ENCODE measurements at places on chromosomes 7 and 10.
A peak's percentile ranks its signal among the peaks of the same experiment; 100 is the strongest.

GRCh38 chr7:143519411-143520131, 41.9 kb downstream of the TAS2R41 start:
- DNase-seq = no peak
- no peak overlapping the region for H3K27ac ChIP-seq
- no peak overlapping the region for H3K4me3 ChIP-seq
- no peaks in the 10 kb centered on the region for H3K4me1 ChIP-seq

- H3K36me3 ChIP-seq = no peaks in the 10 kb centered on the region
- no peaks in the 10 kb centered on the region for H3K4me1 ChIP-seq
- no peak for DNase-seq
- no peak overlapping the region for H3K27ac ChIP-seq
These were observed 37.1 kb downstream of the SVOPL start for GRCh38 chr7:138663725-138664710.

- no peak overlapping the region for H3K4me3 ChIP-seq
- H3K27ac ChIP-seq = no peak overlapping the region
These were observed 13.1 kb downstream of the PLCE1 start for GRCh38 chr10:94006591-94007550.

DNA sequence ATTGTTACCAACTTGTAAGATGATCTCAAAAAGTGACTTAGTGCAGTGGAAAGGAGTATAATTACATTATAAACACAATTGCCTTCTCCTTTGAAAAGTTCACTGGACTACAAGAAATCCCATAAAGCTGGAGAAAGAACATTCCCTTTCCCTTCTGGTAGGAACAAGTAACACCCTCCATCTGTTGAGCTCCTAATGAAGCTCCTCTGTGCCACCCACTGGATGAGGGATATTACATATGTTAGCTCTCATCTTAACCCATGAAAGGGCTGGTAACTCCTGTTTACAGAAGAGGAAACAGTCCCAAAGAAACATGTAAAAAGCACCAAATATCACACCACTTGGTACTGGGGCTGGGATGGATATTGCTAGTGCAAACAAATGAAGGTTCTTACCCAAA, 8.1 kb downstream of the PGAM1 start:
- H3K27ac ChIP-seq = no peak overlapping the region
- H3K36me3 ChIP-seq = peaks cover 3% of the 10 kb centered on the region

GRCh38 chr7:117119192-117119924, 166.1 kb downstream of the ST7 start:
- no peaks in the 10 kb centered on the region for H3K27me3 ChIP-seq
- peak; percentile 61 for DNase-seq
- no peak overlapping the region for H3K27ac ChIP-seq

DNA sequence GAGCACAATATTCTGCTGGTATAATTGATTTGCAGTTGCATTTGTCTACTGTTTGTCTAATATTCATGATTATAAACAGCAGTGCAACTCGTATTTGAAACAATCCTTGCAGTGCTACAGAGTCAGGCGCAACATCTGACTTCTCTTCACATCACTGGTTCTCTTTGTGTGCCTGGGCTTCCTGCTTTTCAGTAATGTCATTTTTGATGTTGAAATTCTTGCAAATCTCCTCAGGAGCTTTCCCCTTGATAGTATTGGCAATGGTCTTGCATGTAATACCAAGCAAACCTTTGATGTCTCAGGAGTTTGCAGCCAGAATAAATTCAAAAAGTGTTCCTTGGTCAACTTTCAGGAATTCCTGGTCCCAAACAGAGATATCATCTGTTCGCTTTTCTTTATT, 20.2 kb downstream of the HPS6 start:
- DNase-seq = no peak
- H3K36me3 ChIP-seq = peaks cover 2% of the 10 kb centered on the region
- H3K4me1 ChIP-seq = peaks cover 5% of the 10 kb centered on the region
- no peak overlapping the region for H3K4me3 ChIP-seq
- no peak overlapping the region for H3K27ac ChIP-seq

DNA sequence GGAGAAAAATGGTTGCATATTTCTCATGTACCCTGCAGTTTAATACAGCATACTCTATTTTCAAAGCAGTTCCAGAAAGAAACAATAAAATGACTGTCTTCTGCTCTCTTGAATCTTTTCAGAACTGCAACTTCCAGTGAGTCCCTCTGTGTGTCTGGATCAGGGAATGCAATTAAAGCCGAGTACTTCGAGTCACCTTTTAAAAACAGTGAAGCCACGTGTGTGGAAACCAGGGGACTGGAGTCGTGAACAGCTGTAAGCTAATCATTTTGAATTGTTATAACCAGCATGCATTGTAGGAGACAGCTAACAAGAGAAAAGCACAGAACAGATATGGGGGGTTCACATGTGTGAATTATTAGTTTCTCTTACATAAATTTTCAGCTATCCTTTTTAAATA, 109.1 kb downstream of the CPED1 start:
- no peak overlapping the region for H3K4me3 ChIP-seq
- no peak overlapping the region for H3K27ac ChIP-seq
- DNase-seq = no peak
- no peaks in the 10 kb centered on the region for H3K36me3 ChIP-seq

DNA sequence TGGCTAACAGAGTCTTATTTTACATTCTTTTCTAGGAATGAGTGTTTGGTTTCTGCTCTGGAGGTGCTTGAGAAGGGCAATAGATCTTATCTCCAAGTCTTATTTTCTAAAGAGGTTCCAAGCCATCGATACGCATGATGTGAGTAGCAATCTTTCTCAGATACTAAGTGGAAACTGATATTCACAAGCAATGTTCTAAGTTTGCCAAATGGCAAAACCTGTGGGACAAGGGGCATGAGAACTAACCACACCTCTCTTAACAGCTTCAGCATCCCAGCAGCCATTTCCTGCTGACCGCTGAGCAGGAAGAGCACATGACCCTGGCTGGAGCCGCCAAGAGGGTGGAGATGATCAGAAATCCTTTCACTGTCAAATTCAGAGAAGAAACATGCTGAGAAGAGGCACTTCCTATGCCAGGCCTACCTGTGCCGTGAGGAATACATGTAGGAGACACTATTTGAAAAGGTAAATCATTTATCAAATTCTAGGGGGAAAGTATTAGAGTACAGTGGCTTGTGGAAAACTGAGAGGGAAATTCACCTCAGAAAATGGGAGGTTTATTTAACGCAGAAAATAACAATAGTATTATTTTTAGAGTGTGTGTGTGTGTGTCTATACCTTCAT, 35.2 kb downstream of the CCDC71L start:
- DNase-seq = no peak
- H3K27me3 ChIP-seq = no peaks in the 10 kb centered on the region
- H3K4me1 ChIP-seq = peaks cover 3% of the 10 kb centered on the region
- no peak overlapping the region for H3K4me3 ChIP-seq
- H3K36me3 ChIP-seq = no peaks in the 10 kb centered on the region

GRCh38 chr10:4255751-4256150, 470.7 kb upstream of the KLF6 start:
- H3K36me3 ChIP-seq = no peaks in the 10 kb centered on the region
- H3K4me3 ChIP-seq = no peak overlapping the region
- no peaks in the 10 kb centered on the region for H3K27me3 ChIP-seq

GRCh38 chr10:32582946-32583345, 137.0 kb downstream of the CCDC7 start:
- peak overlapping the region; percentile 47 for H3K27ac ChIP-seq
- no peaks in the 10 kb centered on the region for H3K36me3 ChIP-seq
- H3K4me3 ChIP-seq = no peak overlapping the region
- H3K27me3 ChIP-seq = no peaks in the 10 kb centered on the region
- peaks cover 10% of the 10 kb centered on the region for H3K4me1 ChIP-seq

DNA sequence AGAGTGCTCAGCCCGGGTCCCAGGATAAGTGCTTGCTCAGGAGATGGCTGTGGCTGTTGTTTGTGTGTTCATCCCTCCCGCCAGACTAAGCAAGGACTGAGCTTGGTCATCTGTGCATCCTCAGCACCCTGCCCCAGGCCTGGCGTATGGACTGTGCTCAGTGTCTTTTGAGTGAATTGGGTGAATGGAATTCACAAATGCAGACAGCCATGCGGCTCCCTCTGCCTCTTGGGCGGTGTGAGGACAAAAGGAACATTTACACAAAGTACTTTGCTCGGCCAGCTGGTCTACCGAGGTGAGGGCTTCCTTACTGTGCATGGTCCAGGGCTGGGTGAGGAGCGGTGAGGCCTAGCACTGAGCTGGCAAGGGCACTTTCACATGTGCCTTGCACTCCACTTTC, 120.2 kb downstream of the CDH23 start:
- DNase-seq = no peak

DNA sequence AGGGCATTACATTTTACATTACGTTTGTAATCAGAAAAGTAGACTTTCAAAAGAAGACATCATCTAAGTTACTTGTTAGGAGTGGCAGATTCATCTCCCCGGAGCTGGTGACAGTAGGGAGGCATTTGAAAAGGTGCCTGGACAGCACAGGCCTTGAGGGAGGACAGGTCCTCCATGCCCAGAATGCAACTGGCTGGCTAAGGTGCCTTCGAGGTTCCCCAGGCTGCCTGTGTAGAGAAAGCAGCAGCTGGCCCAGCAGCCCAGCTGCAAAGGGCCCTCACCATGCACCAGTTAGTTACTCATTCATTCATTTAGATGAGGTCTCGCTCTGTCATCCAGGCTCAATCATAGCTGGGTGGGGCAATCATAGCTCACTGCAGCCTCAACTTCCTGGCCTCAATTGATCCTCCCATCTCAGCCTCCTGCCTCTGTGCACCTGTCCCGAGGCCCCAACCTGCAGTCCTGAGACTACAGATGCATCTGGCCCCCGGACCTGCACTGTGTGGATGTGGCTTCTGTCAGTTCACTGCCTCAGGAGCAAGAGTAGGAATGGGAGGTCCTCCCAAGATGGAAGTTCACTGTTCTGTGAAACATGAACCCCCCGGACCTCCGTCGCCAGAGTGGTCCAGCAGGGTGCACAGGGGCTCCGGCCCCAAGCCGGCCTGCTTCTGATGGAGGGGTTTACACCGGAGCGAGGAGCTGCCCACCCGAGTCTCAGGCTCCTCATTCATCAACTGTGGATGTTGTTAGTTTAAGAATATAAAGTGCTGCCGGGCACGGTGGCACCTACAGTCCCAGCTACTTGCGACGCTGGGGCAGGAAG, 36.6 kb downstream of the PRKAG2 start:
- H3K4me3 ChIP-seq = no peak overlapping the region
- DNase-seq = no peak
- no peak overlapping the region for H3K27ac ChIP-seq

DNA sequence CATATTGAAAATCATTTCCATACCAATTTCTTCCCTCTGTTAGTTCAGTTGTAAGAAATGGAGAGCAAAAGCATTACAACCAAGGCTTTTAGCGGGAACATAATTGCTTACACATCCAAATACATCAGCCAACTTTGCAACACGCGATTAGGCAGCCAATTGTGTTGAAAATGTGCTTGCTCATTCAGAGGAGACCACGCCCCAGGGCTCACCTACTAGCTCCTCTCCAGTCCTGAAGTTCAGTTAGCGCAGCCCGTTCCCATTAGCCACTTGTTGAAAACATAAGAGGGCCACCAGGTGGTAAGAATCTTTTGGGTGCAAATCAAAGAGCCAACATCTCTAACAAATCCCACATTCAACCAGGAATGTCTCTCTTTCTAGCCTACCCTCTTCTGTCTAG, 213.2 kb upstream of the MDFIC start:
- no peak overlapping the region for H3K4me3 ChIP-seq
- no peak for DNase-seq
- H3K27ac ChIP-seq = no peak overlapping the region
- no peaks in the 10 kb centered on the region for H3K36me3 ChIP-seq

DNA sequence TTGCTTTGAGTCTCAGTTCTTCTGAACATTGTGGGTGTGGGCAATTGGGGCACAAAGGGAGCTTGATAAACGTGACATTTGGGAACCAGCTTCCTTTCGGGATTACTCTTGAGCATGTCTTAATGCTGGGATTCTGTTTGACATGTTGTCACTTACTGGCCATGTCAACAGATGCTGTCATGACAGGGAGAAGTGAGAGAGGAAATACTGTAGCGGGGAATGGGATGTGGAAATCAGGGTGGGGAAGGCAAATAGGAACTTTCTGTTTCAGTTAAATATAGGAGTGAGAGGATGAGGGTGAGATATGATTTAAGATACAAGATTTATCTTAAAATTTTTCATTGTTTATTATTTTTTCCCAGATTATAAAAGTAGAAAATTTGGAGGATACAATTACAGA, 83.9 kb downstream of the SEC23IP start:
- H3K27ac ChIP-seq = no peak overlapping the region
- peaks cover 57% of the 10 kb centered on the region for H3K27me3 ChIP-seq
- H3K36me3 ChIP-seq = peaks cover 2% of the 10 kb centered on the region
- DNase-seq = no peak

- peaks cover 2% of the 10 kb centered on the region for H3K4me1 ChIP-seq
- no peaks in the 10 kb centered on the region for H3K36me3 ChIP-seq
- no peak overlapping the region for H3K27ac ChIP-seq
These were observed 155.1 kb upstream of the NPVF start for GRCh38 chr7:25383402-25383801.

- H3K4me1 ChIP-seq = peaks cover 52% of the 10 kb centered on the region
- no peaks in the 10 kb centered on the region for H3K27me3 ChIP-seq
- peak overlapping the region; percentile 73 for H3K4me3 ChIP-seq
These were observed 5.4 kb downstream of the EPC1 start for GRCh38 chr10:32341596-32341995.

GRCh38 chr10:107442035-107442505, 277.6 kb upstream of the SORCS1 start:
- no peak overlapping the region for H3K27ac ChIP-seq
- DNase-seq = no peak
- H3K27me3 ChIP-seq = no peaks in the 10 kb centered on the region
- H3K4me3 ChIP-seq = no peak overlapping the region
- no peaks in the 10 kb centered on the region for H3K36me3 ChIP-seq

GRCh38 chr7:134899729-134900128, 86.6 kb upstream of the AGBL3 start:
- peak overlapping the region; percentile 24 for H3K27ac ChIP-seq
- H3K36me3 ChIP-seq = no peaks in the 10 kb centered on the region
- no peak overlapping the region for H3K4me3 ChIP-seq
- no peak for DNase-seq
- H3K4me1 ChIP-seq = no peaks in the 10 kb centered on the region

DNA sequence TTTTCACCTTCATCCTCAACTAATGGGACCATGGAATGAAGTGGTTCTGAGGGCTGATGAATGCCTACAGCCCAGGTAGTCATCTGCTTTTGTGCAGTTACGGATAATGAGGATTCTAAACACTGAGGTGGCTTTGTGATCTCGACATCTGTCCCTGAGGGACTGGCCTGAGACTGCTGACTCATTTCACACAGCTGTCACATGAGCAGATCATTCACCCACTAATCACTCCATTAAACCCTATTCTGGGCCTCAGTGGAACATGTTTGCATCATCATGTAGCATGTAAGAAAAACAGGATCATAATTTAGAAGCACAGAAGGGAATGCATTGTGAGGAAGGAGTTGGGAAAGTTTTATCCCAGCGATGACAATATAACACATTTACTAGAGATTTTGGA, 79.4 kb upstream of the FEZF1 start:
- H3K27ac ChIP-seq = no peak overlapping the region
- H3K36me3 ChIP-seq = no peaks in the 10 kb centered on the region
- DNase-seq = no peak
- H3K4me3 ChIP-seq = no peak overlapping the region
- no peaks in the 10 kb centered on the region for H3K4me1 ChIP-seq

Measured in T-helper 17 cell (primary cell).